ENCODE measurements at places on chromosomes 11 and 22. TPM values are rescaled to one million over a fixed set of nuclear protein-coding genes. Genes with fewer than 3 reads are reported as not detected.
A peak's percentile ranks its signal among the peaks of the same experiment; 100 is the strongest.

DNA sequence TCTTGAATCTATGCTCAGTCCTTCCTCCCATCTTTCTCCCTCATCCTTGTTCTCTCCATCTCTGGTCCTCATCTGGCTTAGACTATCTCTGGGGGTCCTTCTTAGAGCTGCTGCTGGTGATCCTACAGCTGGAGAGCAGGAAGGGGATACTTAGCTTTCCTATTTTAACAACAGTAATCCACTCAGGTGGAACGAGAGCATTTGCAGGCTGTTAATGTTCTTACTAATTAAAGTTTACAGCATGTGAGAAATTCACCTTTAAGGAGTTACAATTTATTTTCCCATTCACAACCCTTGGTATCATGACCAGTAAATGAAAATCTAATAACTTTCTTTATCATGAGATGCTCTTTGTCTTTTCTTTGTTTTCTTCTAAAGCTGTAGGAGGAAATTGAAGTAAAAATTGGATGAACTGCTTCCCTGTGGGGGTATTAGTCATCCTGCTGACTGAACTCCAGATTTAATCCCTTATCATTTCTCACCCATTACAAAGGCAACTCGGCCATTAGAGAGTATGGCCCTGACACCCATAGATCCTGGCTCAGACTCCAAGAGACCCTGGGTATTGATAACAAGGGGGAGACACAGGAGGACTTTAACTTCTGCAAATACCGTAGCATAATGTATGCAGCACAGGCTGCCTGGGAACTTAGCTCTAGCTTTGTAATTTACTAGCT, 37.6 kb upstream of the MTNR1B start:
- DNase-seq: no peak

DNA sequence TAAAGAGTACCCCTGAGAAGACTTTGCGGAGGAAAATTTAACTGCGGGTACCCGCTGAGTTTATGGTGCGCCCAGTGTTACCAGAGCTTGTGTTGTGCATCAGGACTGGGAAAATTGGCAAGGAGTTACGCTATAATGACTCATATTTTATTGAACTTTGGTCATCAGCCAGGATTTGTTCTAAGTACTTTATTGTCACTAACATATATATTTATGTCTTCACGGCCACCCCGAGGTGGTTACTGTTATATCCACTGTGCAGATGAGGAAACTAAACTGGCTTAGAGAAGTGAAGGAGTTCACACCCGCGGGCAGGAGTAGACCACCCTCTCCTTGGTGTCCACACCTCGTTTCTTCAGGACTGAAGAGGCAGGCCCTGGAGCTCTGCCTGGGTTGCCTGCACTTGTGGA, 667 bp downstream of the ACCS start:
- no peak for DNase-seq

DNA sequence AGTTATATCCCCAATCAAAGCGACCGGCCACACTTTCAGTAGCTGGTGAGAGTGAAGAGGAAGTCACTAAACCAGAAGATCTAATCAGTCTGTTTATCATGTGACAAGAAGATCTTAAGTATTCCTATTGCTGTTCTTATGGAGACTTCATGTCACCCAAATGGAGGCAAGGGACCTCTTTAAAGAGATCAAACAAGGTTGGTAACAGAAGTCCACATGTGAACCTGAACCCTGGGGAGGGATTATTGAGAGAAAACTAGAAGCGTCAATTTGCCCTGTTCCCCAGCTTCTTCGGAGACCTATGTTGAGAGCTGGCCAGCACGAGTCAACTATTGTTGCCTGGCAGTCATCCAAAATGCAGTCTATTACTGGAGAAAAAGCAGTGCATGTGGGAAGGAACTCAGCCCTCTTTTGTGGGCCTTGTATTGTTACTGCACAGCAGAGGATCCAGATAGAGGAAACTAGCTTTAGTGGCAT, 76.9 kb upstream of the CTSC start:
- no peak for DNase-seq

DNA sequence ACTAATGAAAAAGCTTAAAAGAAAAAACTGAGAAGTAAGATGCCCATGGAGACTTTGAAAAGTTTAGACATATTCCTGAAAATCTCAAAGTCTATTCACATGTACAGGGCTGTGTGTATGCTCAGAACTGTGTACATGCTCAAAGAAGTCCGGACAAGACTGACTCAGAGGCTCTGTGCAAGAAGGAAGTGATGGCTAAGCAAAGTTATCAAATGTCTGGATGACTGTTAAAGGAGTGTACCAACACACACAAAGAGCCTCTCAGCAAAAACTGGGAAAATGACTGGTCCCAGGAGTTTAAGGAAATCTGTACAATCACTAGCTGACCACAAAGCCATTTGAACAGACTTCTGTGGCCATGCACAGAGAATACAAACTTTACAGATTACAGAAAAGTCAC, 33.1 kb upstream of the ARHGAP32 start:
- DNase-seq: no peak

GRCh38 chr11:121469910-121470309, 17.1 kb upstream of the SORL1-AS1 start:
- no peak for DNase-seq

- DNase-seq: peak; percentile 83
Observed at GRCh38 chr11:64207256-64208085, 950 bp downstream of the FERMT3 start.

GRCh38 chr11:36748836-36749235, 150.8 kb upstream of the RAG2 start:
- DNase-seq: no peak

- no peak for DNase-seq
Observed at GRCh38 chr11:11057472-11057854, 199.6 kb upstream of the ZBED5 start.

DNA sequence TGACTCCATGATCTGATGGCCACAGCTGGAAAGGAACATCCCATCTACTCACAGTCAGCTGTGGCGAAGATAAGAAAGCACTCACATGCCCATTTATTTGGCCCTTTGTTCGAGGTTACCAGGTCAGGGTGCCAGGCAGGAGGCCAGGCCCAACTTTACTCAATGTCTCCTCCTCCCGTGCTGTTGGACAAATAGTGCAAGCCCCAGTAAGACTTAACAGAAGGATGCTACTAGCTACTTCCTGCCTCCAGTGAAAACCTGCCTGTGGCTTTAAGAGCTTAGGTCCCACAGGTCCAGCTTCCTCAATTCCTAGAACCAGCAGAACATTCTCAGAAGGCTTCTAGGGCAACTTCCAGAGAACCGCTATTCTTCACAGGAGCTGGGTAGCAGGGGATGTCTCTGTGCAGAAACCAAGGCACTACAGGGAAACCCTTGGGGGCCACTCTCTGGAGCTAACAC, 12.9 kb upstream of the CRY2 start:
- no peak for DNase-seq

DNA sequence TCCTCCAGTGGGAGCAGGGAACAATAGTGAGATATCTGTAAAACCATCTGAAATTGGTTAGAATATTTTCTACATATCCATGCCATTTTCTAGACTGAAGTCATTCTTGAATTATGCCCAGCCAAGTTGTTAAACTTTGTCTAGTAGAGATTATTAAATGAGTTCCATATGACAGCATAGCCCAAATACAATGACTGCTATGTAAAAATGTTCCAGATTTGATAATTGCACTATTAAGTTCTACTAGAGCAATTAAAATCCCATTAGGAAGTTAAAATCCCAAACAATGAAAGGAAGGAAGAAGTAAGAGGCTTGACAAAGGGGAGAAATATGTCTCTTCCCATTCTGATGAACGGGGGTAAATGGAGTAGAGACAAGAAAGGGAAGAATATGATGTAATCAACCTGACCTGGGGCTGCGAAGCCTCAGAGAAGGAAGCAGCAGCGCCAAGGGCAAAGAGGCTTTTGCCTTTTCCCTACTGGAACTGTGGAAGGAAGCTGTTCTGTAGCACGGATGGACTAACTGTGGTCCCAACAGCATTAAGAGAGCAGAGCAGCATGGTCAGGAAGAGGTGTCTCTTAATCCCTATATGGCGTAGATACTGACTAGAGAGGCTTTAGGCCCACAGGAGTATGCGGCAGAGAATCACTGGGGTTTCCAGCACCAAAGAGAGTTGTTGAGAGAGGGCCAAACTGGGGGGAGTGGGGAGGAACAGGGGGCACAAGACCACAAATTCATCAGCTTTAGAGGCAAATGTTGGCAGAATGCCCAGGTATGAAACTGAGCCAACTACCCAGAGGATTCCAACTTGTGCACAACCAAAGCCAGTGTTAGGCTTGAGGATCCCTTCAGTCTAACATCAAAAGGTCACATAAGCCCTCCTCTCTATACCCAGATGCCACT, 26.7 kb downstream of the RRP8 start:
- DNase-seq: no peak

DNA sequence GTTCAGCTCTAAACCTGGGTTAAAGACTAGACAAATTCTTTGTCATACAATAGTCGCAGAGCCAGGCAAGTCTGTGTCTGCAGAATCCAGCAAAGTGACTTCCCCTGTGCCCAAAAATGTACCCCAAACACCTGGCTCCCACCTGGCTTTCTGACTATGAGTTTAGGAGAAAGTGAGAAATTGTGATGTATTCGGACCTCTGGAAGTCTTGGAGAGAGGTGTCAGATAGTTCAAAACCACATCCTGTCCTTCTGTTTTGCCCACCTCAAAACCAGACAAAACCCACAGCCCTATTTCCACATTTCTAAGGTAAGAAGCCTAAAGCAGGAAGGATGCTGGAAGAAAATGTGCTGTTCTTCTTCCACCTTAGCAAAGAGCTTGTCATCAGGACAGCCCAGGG, 63.8 kb upstream of the CLMP start:
- no peak for DNase-seq

DNA sequence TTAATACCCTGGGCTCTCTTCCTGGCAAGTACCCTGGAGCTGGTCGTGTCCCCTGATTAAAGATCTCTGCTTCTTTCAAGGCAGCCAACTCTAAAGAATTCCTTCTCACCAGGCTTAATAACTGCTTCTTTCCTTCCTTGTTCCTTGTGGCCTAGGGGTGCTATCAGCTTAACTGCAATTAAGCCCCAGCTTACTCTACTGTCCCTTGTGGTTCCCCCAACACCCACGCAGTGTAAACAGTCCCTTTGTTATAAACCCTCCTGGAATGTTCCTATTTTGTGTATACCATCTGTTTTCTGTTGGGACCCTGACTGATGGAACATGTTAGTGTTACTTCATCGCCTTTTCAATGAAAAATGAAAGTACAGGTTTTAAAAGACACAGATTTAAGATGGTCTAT, 126.4 kb upstream of the KIRREL3 start:
- no peak for DNase-seq

DNA sequence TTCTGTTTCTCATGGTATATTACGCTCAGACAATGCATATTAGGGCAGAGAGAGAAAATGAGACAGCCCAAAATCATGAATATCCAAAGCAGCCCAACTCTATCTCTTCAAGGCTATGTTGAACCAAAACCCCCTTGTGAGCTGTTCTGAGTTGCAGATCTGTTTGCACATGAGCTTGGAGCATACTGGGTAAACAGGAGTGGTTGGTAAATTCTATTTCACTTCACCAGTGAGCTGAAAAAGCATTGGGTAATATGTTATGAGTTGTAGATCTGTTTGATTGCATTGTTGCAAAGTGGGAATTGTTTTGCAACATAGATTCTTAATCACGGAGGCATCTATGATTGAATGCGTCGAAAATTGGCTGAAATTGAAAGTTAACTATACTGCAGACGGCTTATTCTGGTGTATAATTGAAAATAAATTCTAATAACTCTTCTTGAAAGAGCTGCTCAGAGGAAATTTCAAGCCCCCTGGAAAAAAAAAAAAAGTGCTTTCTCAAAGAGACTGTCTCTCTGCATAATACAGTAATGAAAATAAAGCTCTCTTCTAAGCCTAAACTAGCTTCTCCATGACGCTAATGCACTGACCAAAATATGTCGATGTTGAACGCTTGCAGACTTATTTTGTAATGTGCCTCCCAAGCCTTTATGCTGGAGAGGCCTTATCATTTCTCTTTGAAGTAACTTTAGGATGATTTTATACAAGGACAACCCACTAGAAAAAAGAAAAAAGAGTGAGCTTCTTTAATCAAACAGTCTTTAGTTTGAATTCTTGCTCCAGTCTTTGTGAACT, 263.7 kb downstream of the NTM start:
- no peak for DNase-seq

The CSTPP1 gene
- total RNA-seq: 26.2 TPM

The OLFML1 gene
- 30.6 TPM for total RNA-seq

DNA sequence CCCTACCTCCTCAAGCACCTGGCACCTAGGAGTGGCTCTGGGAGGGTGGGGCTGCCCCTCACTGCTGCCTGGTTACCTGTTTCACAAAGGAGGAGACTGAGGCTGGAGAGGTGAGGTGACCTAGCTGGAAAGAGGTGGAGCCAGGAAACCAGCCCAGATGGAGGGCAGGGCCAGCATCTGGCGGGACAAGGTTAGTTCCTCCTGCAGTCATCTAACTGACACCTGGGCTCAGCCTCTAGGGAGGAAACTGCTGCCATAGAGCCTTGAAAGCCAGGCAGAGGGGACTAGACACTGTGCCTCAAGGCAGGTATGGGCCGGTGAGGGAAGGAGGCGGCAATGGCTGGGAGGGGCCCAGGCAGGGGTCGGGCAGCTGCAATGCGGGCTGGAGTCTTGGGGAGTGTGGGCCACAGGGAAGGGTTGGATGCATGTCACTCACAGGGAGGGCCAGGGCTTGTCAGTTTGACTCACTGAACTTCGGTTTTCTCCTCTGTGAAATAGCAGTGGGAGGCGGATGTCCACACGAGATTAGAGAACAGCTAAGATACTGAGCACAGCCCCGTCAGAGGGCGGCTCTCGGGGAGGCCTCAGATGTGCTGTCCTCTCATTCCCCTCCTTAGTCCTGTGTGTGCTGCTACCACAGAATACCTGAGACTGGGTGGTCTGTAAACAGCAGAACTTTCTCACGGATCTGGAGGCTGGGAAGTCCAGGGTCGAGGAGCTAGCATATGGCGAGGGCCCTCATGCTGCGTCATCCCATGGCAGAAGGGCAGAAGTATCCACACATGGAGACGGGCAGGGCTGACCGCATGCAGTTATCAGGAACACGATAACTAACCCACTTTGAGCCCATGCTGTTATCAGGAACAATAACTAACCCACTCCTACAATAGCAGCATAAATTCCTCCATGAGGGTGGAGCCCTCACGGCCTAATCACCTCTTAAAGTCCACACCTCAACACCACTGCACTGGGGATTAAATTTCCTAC, 16.1 kb downstream of the MGAT3 start:
- peak; percentile 78 for DNase-seq

DNA sequence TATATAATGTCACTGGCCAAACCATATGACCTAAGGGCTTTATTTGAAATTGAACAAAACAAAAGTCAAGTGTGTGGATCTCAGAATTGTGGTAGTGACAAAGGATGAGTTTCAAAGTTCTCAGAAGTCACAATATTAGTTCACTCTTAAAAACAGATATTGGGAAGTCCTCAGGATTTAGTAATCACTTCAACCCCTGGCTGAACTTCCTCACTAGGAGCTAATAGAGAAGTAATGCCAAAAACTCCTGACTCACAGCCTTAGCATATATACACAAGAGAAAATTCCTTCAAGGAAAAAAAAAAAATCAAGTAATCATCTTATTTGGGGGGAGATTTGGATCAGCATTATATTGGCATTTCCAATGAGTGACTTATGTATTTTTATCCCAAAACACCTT, 75.6 kb upstream of the APOA1 start:
- DNase-seq: no peak

The SHISAL1 gene
- total RNA-seq: 1.0 TPM

The PDGFB gene
- total RNA-seq: 29.8 TPM

- no peak for DNase-seq
Observed at GRCh38 chr11:130064596-130064995, 5.1 kb upstream of the APLP2 start.

The TRMT2A gene
- 53.8 TPM for total RNA-seq

GRCh38 chr11:3159296-3160190, 5.6 kb downstream of the OSBPL5 start:
- DNase-seq: peak; percentile 82

GRCh38 chr22:23698673-23699235, 7.9 kb downstream of the RGL4 start:
- no peak for DNase-seq
